ENCODE measurements at places on chromosomes 7 and 10.

GRCh38 chr10:31290386-31290785 lies 28.6 kb upstream of the ZEB1 start:
- DNase-seq, result no peak

- no peak for DNase-seq
These were observed 167.0 kb downstream of the GATA3 start for GRCh38 chr10:8221451-8221850.

- no peak for DNase-seq
These were observed 108.1 kb downstream of the SNX13 start for GRCh38 chr7:17832242-17832641.

- no peak for DNase-seq
These were observed 2.2 kb downstream of the CDC123 start for GRCh38 chr10:12198156-12198555.

GRCh38 chr7:31747553-31747952 lies 60.5 kb downstream of the PPP1R17 start:
- DNase-seq, result no peak

DNA sequence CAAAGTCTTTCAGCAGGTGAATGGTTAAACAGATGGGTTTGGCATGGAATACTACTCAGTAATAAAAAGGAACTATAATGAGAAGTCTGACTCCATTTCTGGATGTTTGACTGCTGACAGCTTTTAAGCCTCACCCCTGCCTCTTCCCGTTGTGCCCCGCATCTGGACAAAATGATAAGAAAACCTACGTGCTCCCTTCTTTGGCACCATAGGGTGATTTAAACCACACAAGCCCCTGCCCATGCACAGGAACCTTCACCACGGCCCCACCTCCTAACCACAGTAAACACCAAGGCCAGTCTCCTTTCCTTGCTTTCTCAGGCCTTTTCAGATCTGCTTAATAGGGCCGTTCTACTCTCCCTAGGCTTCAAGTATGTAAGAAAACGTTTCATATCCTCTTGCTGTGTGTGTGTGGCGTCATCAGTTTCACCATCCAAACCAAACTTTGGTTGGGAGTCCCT lies 47.1 kb upstream of the UBN2 start:
- DNase-seq, result no peak

DNA sequence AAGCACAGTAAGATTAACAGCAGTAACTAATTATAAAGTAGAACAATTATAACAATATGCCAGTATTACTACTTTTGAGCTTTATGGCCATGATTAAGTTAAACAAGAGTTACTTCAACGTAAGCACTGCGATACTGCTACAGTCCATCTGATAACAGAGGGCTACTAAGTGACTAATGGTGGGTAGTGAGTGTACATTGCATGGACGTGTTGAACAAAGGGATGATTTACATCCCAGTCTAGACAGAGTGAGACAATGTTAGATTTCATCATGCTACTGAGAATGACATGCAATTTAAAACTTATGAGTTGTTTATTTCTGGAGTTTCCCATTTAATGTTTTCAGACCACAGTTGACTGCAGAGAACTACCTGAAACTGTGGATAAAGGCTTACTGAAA lies 45.6 kb downstream of the TPST1 start:
- DNase-seq, result no peak

DNA sequence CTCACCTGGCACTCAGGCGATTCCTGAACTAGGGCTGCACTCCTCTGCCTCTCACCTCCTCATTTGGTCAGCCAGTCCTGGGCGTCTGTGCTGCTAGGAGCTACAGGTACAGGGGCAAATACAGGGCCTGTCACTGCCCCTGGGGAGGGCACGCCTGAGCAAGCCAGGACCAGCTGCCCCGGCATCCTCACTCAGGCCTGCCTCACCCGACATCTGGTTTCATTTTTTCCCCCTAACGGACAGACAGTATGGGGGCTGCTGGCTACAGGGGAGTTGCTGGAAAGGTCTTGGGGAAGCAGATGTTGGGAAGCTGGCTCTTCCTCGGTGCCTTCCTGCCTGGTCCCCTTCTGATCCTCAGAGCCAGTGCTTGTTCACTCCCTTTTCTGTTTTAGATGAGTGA lies 77.3 kb upstream of the PPIF start:
- no peak for DNase-seq

DNA sequence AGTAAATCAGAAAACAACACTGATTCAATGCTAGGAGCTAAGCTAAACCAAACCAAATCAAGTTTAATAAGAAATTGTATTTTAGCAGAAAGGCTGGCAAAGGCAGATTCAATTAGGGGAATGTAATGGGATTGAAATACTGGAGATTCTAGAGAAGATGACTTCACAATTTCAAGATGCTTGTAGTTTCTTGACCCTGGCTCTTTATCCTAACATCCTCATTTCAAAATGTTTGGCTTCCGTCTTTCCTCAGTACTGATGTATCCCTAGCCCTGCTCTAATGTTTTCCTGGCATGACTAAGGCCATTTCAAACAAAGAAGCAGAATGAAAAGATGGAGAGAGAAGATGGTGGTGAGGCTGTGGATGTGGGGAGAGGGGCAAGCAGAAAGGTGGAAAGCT lies 2.7 kb upstream of the JCAD start:
- no peak for DNase-seq

- no peak for DNase-seq
These were observed 440.6 kb upstream of the LRRN3 start for GRCh38 chr7:110650328-110650727.

GRCh38 chr7:135901585-135902540 lies 75.3 kb downstream of the MTPN start:
- no peak for DNase-seq

GRCh38 chr7:102425639-102426267 lies 7.6 kb upstream of the ORAI2 start:
- DNase-seq, result peak; percentile 64

DNA sequence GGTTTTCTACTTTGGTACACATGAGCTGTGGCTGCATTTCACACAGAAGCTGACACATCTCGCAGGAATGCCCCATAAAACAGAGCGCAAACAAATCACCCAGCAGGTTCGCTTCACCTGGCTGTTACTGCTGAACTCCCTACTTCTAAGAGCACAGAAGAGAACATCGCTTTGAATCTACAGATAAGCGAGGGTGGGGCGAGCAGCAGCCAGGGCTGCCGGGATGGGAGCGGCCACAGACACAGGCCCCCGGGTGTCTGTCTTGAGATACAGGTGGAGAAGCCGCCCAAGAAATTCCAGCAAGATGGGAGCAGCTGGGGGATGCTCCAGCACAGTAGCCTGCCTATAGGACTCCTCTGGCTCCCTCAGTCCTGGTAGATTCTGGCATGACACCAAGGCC lies 27.4 kb downstream of the OGDHL start:
- no peak for DNase-seq

DNA sequence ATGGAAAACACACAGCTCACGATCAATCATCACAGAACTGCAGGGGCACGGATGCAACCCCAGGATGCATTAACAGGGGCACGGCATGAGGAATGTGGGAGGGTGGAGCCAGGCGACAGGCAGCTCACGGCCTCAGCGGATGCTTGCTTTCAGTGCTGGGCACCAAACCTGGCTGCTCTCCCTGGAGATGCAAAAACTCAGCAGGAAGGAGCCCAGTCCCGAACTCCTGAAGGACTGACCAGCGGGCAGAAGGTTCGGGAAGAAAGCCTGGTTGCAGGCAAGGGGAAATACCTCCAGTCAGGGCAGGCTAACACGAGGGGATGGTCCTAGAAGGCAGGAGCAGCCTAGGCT lies 66.8 kb downstream of the CHST15 start:
- no peak for DNase-seq

- no peak for DNase-seq
These were observed 429.1 kb downstream of the KIF20B start for GRCh38 chr10:90130321-90131086.

DNA sequence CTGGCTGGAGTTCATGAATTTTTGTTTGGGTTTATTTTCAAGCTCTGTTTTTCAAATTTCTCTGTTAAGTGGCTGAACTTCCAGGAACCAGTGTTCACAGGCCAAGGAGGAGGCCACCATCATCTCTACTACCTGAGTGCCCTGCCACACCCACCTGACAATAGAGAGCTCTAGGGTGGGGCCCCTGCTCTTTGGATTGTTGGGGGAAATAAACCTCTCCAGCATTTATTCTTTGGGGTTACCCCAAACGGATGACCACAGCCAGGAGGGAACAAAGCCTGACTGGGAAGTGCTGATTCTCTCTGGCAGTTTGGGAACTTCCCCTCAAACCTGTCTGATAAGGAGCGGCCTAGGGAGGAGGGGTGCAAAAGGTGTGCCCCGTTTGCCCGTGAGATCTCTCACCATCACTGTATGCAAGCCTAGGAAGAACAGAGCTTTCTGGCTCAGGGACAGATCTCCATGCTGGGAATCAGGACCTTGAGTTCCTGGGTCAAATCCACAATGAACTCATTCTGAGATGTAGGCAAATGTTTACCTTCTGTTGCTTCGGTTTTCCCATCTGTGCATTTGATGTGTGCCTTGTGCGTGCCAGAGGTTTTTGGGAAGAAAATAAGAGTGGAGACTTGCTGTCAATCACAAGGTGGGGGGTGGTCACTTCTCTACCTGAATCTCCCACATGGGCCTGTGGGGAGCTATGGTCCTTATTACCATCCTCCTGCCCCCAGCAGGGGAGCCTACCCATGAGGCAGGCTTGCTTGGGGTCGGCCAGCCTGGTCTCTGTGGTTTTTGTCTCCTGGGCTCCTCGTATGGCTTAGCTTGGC lies 27.7 kb upstream of the PDCD4 start:
- DNase-seq, result no peak

DNA sequence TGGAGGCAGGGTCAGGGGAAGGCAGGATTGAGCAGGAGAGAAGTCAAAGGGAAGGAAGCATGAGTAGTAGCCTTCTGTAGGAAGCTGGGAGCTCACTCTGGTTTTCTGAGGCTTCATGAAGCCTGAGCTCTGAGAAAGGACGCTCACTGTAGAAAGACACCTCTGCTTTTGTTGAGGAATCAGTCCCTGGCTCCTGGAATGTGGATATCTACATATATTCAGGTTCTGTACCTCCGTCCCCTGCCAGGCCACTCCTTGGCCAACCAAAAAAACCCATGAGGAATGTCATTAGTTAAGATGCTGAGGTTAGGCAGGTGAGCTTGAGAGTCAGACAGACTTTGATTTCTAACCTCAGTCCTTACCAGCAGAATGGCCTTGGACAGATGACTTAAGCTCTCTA lies 283.5 kb upstream of the HABP2 start:
- no peak for DNase-seq

- peak; percentile 38 for DNase-seq
These were observed 489.8 kb upstream of the ZMIZ1 start for GRCh38 chr10:78578929-78579328.

- no peak for DNase-seq
These were observed 184.1 kb downstream of the DOCK4 start for GRCh38 chr7:112022128-112022527.

- DNase-seq, result no peak
These were observed 217.8 kb upstream of the FRMD4A start for GRCh38 chr10:14548474-14548873.

- no peak for DNase-seq
These were observed 447.8 kb upstream of the C7orf33 start for GRCh38 chr7:148142660-148143248.

DNA sequence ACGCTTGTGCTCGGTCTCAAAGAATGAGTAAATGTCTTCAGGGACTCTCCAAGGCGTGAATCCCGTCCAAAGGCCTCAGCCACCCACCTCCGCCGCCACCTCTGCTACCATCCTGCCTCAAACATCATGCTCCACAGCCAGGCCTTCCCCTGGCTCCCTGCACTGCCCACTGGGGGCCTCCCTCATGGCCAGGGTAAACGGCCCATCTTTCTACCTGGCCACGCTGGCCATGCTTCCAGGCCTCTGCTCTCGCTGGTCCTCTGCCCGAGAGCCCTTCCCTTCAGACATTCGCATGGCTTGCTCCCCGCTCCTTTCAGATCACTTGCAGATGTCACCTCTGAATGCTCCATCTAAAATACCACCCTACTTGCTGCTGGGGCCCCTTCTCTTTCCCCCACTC lies 40.2 kb downstream of the ZNF783 start:
- no peak for DNase-seq

DNA sequence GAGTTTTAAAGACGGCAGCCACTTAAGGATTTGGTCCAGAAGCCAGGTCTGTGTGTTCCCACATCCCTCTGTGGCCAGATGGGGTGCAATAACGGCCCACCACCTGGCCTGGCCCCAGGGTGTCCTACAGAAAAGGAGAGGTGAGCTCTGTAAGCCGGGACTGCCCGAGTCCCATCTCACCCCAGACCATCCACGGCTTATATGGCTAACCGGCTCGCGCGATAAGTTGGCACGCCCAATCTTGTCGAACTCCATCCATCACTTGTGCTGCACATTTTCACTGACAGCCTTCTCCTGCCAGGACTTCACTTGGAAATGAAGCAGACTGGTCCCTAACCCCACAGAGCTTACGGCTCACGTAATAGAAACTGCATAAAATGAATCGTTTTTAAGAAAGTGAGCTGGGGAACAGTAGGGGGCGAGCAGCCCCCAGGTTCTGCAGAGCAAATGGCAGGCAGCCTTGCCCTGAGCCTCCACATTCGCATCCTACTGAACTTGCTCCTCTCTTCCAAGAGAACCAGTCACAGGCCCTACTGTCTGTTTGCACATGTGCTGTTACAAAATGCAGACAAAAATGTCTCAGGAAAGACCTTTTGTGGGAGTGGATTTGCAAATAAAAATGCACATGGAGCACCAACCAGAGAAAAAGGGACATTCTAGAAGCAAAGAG lies 98.2 kb downstream of the TNS3 start:
- DNase-seq, result no peak

- DNase-seq, result no peak
These were observed 6.0 kb downstream of the EGFR start for GRCh38 chr7:55024776-55025175.

- DNase-seq, result no peak
These were observed 11.4 kb upstream of the RASGEF1A start for GRCh38 chr10:43278216-43278615.

GRCh38 chr7:121936951-121937623 lies 64.1 kb downstream of the PTPRZ1 start:
- DNase-seq, result no peak

DNA sequence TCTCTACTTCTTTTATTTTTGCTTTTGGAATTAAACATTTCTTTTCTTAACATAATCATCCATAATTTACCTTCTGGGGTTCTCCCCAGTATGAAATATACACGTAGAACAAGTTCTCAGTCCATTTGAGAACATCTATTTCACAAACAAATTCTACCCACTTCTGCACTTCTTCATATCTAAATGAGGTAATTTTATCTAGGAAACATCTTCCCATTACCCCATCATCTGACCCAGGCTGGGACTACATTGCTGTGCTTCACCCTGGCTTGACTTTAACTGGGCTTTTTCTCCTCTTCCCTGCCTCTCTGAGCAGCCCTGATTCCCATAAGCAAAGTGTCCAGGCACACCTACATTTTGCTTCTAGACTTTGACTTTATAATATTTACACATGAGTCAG lies 43.3 kb upstream of the AMPH start:
- DNase-seq, result no peak
